Fibroblast of upper back skin (primary cell): ENCODE measurements at places on chromosomes 1 and 21.
A peak's percentile ranks its signal among the peaks of the same experiment; 100 is the strongest.

DNA sequence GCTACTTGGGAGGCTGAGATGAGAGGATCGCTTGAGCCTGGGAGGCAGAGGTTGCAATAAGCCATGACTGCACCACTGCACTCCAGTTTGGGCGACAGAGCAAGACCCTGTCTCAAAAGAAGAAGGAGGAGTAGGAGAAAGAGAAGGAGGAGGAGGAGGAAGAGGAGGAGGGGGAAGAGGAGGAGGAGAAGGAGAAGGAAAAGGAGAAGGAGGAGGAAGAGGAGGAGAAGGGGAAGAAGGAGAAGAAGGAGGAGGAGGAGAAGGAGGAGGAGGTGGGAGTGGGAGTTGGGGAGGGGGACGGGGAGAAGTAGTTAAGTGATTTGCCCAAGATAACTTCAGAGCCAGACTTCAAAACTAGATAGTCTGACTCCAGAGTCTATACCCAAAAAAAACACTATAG is 55.5 kb upstream of the FOXD3 start:
- DNase-seq, result no peak

GRCh38 chr1:63448731-63449246 is 74.2 kb downstream of the ITGB3BP start:
- DNase-seq, result peak; percentile 48

DNA sequence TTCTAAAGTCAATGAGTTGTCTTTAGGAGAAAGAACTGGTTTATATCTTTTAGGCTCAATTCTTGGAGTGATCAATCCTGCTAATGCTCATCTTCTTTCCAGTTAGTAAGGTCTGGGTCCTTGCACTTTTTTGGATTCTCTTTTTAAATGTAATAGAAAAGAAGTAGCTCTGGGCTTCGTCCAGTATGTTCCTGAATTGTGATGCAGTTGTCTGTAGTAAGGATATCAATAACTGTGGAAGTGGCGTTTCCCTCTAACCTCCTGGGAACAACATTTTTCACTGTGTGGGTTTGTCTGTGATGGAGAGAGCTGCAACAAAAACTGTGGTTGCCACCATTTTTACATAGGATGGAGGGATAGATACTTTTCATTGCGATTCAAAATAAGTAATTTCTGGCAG is 367.2 kb downstream of the USP25 start:
- DNase-seq, result no peak

- no peak for DNase-seq
Measured at GRCh38 chr1:241114699-241115233, 242.2 kb downstream of the RGS7 start.
